Mammary epithelial cell (primary cell): ENCODE measurements at places on chromosomes 4 and X. TPM values are rescaled to one million over a fixed set of nuclear protein-coding genes. Genes with fewer than 3 reads are reported as not detected.
A peak's percentile ranks its signal among the peaks of the same experiment; 100 is the strongest.

- DNase-seq = peak; percentile 35
Observed at GRCh38 chr4:159358226-159358625, 255.3 kb downstream of the RAPGEF2 start.

GRCh38 chr4:179817317-179817716, 2375.1 kb upstream of the AGA start:
- no peak for DNase-seq

- DNase-seq = no peak
Observed at GRCh38 chrX:53768865-53769264, 82.3 kb upstream of the HUWE1 start.

- DNase-seq = no peak
Observed at GRCh38 chr4:177400030-177400429, 42.2 kb downstream of the AGA start.

Gene AFM
- not detected for total RNA-seq
